ENCODE measurements at places on chromosomes 6 and 20.

DNA sequence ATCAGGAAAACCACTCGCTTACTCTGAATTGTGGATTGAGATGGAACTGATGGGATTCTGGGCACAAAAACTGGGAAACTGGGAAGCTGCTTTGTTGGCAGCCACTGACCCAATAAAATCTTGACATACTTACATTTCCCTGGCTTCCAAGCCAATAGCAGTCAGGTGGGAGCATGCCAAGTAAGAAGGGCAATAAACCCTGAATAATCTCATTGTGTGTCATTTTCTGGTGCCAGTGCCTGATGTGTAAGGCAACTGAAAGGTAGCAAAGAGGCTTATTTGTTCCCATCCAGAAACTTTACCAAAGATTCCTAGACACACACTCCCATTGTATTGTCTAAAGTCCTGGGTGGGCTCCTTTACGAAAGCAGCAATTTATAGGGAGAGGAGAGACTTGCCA is 93.2 kb downstream of the TBX18 start:
- DNase-seq: no peak

- no peak for DNase-seq
Measured at GRCh38 chr20:36465109-36466080, 75.9 kb upstream of the MYL9 start.

GRCh38 chr20:44861531-44862006 is 23.9 kb upstream of the YWHAB start:
- DNase-seq: no peak

DNA sequence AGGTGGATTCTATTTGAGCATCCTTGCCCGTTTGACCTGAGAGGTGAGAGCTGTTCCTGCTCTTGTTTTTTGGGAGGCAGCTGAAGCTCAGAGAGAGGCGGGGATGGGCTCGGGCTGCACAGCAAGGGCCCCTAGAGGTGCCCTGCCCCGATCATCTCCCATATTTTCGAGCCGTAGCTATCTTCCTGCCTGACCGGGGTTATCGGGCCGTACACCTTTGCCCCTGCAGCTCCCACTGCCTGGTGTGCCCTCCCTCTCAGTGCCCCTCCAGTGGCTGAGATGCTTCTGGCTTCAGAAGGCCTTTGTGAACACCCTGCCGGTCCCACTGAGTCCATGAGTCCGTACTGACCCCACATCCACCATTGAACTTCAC is 6.7 kb downstream of the SRC start:
- no peak for DNase-seq

DNA sequence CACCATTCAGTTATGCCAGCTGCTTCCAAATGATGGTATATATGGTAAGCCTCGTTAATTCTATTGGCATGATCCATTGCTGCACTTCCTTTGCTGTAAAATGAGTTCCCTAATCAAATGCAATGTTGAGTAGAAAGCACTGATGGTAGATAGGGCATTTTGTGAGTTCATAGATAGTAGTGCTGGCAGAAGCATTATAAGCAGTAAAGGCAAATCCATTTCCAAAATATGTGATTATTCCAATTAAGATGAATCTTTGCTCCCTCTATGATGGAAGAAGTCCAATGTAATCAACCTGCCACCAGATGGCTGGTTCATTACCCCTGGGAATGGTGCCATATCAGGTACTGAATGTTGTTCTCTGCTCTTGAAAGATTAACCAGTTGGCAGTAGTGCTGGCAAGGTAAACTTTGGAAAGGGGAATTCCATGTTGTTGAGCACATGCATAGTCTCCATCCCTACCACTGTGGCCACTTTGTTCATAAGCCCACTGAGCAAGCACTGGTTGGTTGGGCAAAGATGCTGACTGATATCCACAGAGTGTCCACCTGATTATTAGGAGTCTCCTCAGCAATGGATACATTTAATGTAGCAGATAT is 5.6 kb upstream of the TBPL1 start:
- no peak for DNase-seq

- no peak for DNase-seq
Measured at GRCh38 chr6:153872946-153873345, 166.1 kb upstream of the OPRM1 start.

DNA sequence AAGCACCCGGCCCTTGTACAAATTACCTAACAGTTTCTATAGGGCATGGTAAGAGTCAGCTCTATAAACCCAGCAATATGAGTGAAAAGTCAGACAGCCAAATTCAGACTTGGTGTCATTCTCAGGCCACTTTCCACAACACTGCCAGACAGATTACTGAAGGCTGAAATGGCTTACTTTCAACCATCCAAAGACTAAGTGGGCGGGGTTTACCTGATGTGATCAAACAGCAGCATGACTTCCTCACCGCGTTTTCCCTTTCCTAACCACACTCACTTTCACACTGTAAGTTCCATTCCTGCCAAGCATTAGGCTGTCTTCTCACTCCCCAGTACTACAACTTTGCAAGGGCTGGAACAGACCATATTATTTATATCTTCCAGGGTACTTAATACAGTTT is 85.9 kb downstream of the SMLR1 start:
- no peak for DNase-seq

- DNase-seq: no peak
Measured at GRCh38 chr6:8549074-8549790, 113.9 kb upstream of the SLC35B3 start.

GRCh38 chr6:1602049-1602713 is 7.5 kb upstream of the FOXC1 start:
- no peak for DNase-seq

DNA sequence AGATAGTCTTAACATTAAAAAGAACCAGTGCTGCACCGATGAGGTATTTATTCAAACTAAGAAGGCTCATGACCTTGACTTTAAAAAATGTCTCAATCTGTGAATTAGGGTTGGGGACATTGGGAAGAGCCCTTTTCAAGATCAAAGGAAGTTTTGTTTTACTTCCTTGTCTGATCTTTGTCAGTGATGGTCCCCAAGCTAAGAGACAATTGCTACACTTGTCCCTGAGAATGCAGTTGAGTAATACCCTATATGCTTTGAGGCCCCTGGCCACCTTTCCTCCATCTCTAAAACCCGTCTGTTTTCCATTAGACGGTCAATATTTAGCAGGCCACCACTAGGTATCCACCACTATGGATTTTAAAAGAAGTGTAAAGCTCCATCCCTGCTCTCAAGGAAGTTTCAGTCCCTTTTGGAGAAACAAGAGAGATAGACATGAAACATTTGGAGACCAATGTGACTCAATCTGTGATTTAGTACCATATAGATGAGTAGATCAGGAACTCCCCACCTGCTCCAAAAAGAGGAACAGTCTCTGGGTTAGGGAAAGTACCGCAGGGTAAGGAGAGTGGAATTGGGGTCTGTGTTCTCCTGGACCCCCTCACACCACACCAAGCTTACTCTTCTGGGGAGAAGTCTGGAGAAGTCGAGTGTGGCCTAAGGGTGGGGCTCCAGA is 99.1 kb upstream of the ISM1 start:
- no peak for DNase-seq

- no peak for DNase-seq
Measured at GRCh38 chr20:43537921-43538877, 20.6 kb upstream of the SGK2 start.

DNA sequence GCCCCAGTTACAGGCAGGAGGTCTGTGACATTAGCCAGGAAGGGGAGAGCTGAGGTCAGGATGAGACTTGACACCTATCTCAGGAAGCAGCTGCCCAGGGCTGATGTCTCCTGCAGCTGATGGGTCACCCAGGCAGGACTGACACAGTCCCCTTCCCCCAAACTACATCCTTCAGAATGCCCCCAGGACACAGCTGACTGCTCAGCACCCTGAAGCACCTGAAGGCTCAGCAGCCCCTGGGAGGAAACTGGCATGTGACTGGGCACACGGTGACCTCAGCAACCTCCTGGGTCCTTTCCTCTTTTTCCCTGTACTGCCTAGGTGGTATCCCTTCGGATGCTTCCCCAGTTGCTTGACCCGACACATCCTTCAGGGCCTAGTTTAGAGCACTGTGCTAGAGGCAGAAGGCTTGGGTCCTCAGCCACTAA is 1.9 kb downstream of the SDC4 start:
- DNase-seq: no peak

DNA sequence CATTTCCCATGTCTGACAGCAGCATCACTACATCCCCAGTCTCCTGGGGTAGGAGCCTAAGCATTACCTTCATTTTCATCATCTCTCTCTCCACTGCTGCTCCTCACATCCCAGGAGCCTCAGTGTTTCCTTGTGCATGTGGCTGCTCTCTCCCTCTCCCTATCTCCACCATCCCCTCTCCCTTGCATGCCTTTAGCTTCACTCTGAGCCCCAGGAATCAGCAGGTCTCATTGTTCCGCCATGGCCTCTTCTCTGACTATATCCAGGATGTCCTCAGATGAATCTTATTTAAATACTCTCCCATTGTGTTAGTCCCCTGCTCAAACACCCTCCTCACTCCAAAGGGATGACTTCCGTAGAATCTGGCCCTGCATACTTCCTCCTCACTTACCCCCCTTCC is 79.4 kb downstream of the FAXC start:
- DNase-seq: no peak

GRCh38 chr6:26304797-26305640 is 60.0 kb upstream of the BTN3A2 start:
- no peak for DNase-seq

DNA sequence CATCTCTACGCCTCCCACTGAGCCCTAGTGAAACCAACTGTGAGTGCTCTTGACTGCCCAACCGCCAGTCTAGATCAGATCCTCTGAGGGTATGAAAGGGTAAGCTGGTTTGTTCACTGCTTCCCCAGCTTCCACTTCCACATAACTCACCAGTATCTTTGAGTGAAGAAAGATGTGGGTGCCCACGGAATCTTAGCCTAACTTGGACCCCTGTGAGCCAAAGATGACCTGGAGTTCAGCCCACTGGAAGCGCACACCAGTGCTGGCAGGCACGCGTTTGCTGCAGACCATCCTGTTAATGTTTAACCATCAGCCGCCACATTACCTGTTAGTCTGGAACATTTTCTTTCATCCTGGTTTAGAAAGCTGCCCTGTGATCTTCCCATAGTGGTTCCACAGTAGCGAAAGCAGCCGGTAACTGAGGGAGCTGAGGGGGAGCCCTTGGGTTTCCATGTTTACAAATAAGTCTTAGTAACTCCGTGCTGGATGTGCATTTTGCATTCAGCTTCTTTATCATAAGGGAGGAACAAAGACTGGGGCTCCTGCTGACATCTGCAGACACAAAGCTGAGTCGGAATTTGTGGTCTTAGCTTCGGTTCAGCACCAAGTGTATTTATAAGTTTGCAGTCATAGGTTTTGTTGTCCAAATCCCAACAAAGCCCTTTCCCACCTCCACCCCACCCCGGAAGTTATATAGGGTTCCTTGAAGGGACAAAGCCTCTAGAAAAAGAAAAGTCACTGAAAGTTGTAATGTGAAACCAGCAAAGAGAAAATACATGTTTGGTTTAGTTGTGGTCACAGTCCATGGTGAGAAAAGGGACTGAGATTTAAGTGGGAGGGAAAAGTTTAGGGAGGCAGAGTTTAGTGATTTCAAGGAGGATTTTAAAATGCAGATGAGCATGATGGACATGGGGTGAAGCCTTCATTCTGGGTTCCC is 71.0 kb downstream of the SSR1 start:
- no peak for DNase-seq

Data from esophagus squamous epithelium (tissue), 5 donors.